ENCODE measurements at places on chromosomes 1 and 21.
A peak's percentile ranks its signal among the peaks of the same experiment; 100 is the strongest.

- peak; percentile 13 for DNase-seq
Observed at GRCh38 chr1:219317762-219318353, 144.2 kb downstream of the LYPLAL1 start.

DNA sequence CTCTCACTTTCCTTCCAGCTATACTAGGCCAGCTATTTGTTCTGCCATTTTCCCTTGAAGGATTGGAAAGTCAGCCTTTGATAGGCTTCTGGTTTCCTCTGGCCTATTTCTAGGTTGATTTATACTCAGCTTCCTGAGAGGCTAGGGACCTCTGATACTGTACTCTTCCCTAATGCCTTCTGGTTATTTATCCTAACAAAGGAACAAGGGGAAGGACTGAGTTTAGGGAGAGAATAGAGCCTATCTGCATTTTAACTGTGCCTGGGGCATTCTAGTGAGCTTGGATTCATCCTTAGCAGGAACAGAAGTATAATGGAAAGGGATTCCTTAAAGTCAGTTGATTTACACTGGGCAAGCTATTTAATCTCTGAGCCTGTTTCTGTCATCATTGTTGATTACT lies 11.8 kb upstream of the TMEM39B start:
- DNase-seq: no peak

GRCh38 chr1:183552441-183552840 lies 37.8 kb downstream of the NCF2 start:
- DNase-seq: no peak

GRCh38 chr1:172452536-172453152 lies 8.8 kb upstream of the PIGC start:
- DNase-seq: no peak

DNA sequence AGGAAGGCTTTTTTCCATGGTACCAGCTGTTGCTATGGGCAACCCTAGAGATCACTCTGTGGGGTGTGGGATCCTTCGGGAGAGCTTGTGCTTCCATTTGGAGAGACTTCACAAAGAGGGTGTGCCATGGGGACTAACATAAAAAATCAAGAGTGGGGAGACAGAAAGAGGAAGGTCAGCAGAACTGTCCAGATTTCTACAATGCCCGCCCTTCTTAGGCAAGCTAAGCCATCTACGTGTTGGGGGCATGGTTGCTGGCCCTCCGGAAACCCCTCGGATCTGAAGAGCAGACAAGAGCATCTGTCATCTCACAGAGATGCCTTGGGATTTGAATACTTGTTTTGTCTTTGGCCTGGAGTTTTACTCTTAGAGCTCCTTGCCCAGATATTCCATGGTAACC lies 83.9 kb upstream of the ZNF648 start:
- DNase-seq: no peak

- DNase-seq: no peak
Observed at GRCh38 chr1:54453022-54453421, 46.8 kb upstream of the SSBP3 start.

GRCh38 chr1:67888216-67889106 lies 55.2 kb upstream of the GNG12 start:
- DNase-seq: peak; percentile 69

DNA sequence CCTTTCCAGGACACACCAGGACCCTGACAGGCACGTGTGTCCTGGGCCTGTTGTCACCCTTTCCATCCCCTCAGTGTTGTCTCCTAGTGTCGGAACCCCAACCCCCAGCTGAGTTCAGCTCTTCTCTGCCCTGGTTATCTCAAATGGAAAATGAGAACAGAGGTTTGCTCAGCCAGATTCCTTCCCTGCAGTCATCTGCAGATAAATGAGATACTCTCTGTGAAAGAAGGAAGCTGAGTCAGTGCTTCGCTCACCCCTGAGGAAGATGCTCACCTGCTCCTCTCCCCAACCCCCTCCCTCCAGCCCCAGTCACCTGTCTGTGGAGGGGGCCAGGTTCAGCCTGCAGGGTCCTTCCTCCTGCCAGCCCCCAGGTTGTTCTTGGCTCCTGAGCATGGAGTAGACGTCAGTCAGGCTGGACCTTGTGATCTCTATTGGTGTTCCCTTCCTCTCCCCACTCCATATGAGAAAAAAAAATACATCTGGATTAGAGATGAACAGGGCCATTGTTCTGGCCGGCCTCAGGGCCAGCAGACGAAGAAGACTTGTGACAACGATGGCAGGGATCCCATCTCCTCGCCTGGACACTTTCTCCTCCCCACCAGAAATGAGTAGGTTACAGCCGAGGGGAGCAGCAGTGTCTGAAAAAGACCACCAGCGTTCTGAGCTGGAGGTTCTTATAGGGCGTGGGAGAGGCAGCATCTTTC lies 20.9 kb downstream of the PHGDH start:
- DNase-seq: no peak

DNA sequence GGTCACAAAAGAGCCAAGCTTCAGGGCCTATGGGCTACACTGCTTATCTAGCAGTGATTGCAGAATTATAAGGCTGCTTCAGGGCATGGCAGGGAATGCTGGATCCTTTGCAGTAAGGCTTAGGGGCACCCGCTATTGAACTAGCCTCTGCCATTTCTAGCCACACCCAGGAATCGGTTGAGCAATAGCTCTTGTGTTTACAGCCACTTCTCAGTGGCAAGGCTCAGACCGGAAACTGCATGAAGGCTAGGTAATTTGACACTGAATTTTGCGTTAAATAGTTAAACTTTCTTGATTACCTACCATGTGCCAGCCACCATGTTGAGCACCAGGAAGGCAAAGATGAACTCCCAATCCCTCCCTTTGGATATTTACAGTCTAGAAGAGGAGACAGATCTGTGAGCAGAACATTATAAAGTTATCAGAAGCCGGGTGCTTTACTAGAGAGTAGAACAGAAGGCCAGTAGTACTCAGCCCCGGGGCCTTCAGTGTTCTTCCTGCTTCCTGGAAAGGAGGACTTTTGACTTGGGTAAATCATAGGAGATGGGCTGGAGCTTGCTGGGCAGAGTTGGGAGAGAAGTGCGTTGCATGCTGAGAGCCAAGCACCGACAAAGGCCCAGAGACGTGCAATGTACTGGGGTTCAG lies 98.6 kb upstream of the LPGAT1 start:
- peak; percentile 87 for DNase-seq

- DNase-seq: no peak
Observed at GRCh38 chr21:41868062-41868710, 11.0 kb downstream of the PRDM15 start.

GRCh38 chr1:114126261-114127095 lies 27.2 kb downstream of the SYT6 start:
- DNase-seq: no peak

DNA sequence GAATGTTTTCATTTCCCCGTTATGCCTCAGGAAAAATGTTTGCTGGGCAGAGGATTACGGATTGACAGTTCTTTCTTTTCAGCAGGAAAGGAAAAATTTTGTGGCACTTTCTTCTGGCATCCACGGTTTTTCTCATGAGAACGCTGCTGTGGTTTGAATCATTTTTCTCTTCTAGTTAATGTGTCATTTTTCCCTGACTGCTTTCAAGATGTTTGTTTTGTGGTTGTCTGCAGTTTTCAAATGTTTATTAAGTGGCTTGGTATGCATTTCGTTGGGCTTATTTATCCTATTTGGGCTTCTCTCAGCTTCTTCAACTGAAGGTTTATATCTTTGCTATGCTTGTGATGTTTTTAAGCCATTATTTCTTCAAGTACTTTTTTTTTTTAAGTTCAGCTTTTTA lies 359.0 kb downstream of the RGS7 start:
- DNase-seq: no peak

- no peak for DNase-seq
Observed at GRCh38 chr1:42385283-42385682, 4.7 kb downstream of the RIMKLA start.

GRCh38 chr1:238281418-238281817 lies 390.7 kb upstream of the ZP4 start:
- DNase-seq: no peak

DNA sequence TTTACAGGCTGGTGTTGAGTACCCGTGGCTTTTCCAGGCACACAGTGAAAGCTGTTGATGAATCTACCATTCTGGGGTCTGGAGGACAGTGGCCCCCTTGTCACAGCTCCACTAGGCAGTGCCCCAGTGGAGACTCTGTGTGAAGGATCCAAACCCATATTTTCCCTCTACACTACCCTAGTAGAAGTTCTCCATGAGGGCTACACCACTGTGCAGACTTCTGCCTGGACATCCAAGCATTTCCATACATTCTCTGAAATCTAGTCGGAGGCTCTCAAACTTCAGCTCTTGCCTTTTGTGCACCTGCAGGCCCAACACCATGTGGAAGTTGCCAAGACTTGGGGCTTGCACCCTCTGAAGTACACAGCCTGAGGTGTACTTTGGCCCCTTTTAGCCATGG lies 227.8 kb downstream of the BACH1 start:
- DNase-seq: no peak

DNA sequence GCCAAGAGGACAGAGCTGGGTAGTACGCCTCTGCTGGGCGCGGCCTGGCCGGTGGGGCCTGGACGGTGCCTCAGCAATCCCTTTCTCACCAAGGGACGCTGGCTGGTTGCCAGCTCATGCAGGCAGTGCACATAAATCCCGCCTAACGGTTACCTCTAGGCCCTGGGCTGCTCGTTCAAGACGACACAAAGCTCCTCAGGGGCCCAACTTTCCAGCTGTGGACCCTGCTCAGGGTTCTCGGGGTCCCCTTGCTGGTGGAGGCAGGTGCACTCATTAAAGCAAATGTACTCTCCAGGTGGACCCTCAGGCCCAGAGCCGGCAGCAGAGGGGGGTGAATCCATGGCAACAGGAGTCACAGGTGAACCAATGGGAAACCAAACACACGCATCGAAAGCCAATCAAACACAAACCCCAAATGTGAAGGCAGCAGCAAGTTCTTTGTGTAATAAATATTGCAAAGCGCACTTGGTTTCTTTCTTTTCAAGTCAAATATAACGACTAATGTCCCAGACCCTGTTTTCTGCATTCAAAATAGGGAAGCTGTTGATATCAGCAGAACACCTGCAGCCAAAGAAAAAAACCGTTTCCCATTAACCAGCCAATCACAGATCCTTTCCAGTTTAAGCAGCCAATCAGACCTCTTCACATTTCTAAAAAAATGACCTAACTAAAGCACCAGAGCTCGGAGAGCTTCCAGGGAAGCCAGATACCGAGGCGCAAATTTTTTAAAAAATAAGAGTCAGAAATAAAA lies 26.1 kb upstream of the CLSTN1 start:
- peak; percentile 50 for DNase-seq

- no peak for DNase-seq
Observed at GRCh38 chr21:43034101-43034500, 41.5 kb downstream of the CBS start.

DNA sequence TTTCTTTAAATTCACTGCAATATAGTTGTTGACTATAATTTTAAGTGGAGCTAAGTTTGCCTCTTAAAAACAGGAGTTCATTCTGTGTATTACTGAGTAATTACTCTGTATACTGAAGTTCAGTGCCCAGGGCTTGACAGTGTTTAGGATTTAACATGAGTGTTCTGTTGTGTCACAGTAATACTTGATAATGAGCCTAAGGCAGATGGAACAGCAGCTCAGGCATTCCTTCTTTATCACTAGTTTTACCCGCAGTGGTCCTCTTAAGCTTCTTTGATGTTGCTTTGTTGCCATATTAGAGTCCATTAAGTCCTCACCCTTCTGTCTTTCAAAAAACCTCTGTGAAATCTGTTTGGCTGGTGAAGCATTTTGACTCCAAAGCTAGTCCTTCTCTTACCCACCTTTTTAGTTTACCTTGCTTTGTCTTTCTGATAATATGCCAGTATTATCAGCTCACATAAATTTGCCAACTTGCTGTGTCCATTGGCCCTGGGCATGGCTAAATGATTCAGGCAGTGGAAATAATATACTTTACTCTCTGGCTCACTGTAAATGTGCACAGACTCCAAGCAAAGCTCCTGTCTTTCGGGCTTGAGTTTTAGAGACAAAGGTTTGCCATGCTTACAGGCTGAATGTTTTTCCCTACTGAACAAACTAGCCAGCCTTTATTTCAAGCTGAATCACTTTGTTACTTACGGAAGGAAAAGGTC lies 17.7 kb downstream of the HIPK1 start:
- no peak for DNase-seq

GRCh38 chr1:50208315-50208714 lies 99.6 kb downstream of the ELAVL4 start:
- no peak for DNase-seq

DNA sequence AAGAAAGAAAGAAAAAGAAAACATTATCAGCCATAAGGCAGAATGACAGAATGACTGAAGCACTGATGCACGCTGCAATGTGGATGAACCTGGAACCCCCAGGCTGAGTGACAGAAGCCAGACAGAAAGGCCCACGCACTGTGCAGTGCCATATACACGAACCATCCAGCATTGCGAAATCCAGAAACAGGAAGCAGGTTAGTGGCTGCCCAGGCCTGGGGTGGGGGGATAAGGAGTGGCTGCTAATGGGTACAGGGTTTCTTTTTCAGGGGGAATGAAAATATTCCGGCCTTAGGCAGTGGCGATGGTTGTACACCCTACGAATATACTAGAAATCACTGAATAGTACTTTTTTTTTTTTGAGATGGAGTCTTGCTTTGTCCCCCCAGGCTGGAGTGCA lies 57.0 kb downstream of the CHD5 start:
- no peak for DNase-seq

- DNase-seq: no peak
Observed at GRCh38 chr21:42942244-42942643, 16.8 kb upstream of the ERVH48-1 start.

DNA sequence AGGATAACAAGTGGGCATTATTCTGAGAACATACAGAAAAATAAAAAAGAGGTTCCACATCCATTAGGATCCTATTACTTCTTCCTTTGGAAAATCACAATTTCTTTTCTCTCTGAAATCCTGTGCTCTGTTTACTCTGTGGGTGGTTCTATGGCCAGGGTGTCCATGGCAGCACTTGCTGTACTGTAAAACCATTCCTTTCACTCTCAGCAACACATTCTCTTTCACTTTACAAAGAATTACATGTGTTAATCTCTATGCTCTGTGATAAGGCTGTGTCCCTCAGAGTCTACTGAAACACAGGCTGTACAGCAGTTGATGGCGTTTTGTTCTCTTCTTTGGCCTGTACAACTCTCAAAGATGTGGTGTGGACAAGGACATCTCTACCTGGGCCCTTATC lies 524.1 kb downstream of the PTBP2 start:
- no peak for DNase-seq

GRCh38 chr1:106889059-106889458 lies 167.4 kb upstream of the PRMT6 start:
- DNase-seq: no peak

GRCh38 chr1:169070958-169071357 lies 35.5 kb upstream of the ATP1B1 start:
- no peak for DNase-seq

GRCh38 chr1:62784509-62785365 lies 805 bp downstream of the ATG4C start:
- peak; percentile 20 for DNase-seq

DNA sequence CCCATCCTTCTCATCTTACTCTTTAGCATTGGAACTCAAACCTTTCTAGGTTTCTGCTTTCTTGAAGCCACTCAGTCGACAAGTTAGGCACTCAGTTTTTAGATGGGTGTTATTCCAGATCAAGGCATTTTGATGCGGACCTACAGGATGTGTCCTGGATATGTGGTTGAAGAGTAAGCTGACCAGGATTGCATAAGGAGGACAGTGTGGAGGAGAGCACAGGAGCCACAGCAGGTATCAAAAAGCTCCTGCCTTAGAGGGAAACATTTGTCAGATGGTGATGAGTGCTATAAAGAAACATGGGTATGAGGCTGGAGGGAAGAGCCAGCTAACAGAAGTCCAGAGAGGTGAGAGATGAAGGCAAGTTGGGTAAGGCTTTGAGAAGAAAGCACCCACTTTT lies 33.9 kb upstream of the OPRD1 start:
- DNase-seq: no peak

GRCh38 chr1:153728305-153729066 lies 636 bp downstream of the INTS3 start:
- peak; percentile 72 for DNase-seq
